CD8-positive, alpha-beta T cell (primary cell): ENCODE measurements at places on chromosomes 4 and X.

DNA sequence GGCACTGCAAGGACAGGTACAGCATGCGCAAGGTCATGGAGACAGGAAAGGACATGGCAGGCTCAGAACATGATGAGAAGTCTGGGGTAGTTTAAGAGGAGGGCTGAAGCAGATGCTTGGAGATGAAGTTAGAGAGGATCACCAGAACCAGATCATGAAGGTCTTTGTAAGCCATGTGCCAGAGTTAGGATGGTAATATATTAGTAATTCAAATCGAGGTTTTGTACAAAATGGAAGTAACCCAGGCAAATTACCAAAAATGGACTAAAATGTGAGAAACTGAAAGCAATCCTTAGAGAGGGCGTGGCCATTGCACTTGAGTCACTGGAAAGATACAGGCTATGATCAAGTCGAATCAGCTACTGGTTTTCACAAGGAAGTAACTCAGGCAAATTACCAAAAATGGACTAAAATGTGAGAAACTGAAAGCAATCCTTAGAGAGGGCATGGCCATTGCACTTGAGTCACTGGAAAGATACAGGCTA, 13.5 kb downstream of the RXFP1 start:
- no peak for DNase-seq

- peak; percentile 6 for DNase-seq
These were observed 132.1 kb upstream of the CXCL13 start for GRCh38 chr4:77473509-77473908.

GRCh38 chr4:69750346-69750745, 10.1 kb downstream of the SULT1B1 start:
- no peak for DNase-seq

DNA sequence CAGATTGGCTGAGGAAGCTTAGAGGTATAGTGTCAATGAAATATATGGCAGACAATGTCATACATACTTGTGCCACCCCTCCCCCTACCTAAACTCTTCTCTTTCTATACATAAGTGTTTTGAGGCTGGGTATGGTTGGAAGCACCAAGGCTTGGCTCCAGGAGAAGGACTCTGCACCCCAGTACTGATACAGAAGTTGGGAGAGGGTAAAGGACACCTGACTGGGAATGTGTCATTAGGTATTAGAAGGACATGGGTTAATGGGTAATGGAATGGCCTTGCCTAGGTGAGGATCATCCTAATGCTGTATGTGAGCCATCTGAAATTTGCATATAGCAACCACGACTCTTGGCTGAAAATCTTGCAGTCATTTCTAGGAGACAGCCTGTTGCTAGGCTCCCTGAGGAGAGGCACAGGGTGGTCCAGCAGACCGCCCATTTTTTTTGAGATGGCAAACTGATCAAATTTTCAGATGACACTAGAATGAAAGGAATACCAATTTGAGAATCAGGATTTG, 26.8 kb upstream of the AP1S2 start:
- no peak for DNase-seq

DNA sequence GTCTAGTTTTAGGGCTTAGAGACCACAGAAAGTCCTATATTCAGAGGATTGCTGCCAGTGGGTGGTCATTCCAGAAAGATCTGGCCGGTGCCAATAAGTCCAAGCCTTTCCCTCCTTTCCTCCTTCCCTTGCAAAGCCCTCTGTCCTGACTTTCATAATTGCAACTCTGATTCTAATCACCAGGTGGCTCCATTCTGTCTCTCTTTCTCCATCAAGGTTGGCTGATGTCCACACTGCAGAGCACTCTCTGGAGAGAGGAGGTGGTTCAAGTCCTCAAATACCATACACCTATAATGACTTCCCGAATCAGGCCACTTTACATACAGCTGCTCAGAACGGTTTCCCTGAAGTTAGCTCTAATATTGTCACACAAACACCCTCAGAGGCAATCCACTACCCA, 22.4 kb upstream of the ARMCX4 start:
- DNase-seq, result no peak

DNA sequence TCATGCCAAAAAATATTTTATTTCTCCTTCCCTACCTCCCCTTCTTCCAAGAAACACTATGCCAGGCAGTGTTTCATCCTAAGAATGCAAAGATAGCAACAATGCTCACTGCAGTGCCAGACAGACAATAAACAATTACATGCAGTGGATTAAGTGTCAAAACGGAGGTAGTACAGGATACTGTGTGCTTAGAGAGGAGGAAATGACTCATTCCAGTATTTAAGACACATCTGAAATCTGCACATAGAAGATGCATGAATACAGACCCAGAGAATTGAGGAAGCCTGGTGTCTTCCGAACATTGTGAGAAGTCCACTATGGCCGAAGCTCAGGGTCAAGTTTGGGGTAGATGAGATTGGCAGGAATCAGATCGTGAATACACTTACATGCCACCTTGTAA, 326.4 kb downstream of the PPP3CA start:
- no peak for DNase-seq

GRCh38 chr4:106898621-106899230, 137.4 kb downstream of the DKK2 start:
- no peak for DNase-seq
